ENCODE measurements at places on chromosomes 7 and 10. TPM values are rescaled to one million over a fixed set of nuclear protein-coding genes. Genes with fewer than 3 reads are reported as not detected.

The ZCCHC24 gene
- 17.9 TPM for total RNA-seq

The ZWINT gene
- total RNA-seq = 104 TPM

The PDZD7 gene
- 0.26 TPM for total RNA-seq

The CTAGE8 gene
- total RNA-seq = 2.8 TPM

The ADAM22 gene
- 6.9 TPM for total RNA-seq

The RAMP3 gene
- total RNA-seq = not detected

The CFAP58 gene
- total RNA-seq = 0.17 TPM

The TAC1 gene
- total RNA-seq = 1.1 TPM

The TMEM270 gene
- total RNA-seq = not detected

The SPDYE1 gene
- total RNA-seq = not detected

The AZGP1 gene
- total RNA-seq = not detected

The PIP gene
- total RNA-seq = not detected

The AGFG2 gene
- 15.3 TPM for total RNA-seq

The CLRN3 gene
- total RNA-seq = not detected

The GRID1 gene
- total RNA-seq = not detected

DNA sequence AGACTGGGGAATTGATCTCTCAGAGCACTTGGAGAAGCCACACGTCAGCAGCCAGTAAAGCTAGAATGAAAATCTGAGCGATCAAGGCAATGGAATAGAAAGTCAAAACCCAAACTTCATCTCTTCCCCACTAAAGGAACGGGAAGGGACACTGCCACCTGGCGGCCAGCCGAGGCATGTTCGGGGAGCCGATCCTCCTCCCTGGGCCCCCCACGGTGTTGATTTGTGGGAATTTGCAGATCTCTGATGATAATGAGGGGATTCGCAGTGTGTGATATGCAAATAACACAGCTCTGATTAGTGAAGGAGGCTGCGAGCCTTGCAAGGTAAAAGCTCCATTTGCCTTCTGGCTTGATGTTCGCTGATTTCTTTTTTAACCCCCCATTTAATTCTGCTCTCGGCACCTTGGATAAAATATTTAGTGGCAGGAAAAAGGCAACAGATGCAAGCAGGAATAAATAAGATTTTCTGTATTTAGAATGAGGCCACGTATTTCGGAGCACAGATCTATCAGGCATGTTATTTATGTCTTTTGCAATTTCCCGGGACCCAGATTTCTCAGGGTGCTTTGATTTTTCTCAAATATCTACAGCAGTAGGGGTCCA, 258.6 kb downstream of the PAXIP1 start:
- no peaks in the 10 kb centered on the region for H3K4me1 ChIP-seq
- peak; percentile 64 for DNase-seq
- peaks cover 53% of the 10 kb centered on the region for H3K27me3 ChIP-seq
- no peak overlapping the region for H3K27ac ChIP-seq
- no peaks in the 10 kb centered on the region for H3K36me3 ChIP-seq

DNA sequence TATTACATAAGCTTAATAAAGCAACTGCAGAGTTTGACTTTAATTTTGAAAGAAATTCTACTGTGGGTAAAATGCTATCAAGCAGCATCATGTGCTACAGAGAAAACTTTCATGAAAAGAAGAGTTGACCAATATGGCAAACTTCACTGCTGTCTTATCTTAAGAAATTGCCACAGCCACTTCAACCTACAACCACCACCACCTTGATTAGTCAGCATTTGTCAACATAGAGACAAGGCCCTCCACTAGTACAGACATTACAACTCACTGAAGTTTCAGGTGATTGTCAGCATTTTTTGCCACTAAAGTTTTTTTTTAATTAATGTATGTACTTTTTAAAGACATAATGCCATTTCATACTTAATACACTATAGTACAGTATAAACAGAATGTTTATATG, 350.3 kb downstream of the HPSE2 start:
- peaks cover 8% of the 10 kb centered on the region for H3K4me1 ChIP-seq
- no peaks in the 10 kb centered on the region for H3K27me3 ChIP-seq
- no peak overlapping the region for H3K4me3 ChIP-seq
- no peaks in the 10 kb centered on the region for H3K36me3 ChIP-seq
- H3K27ac ChIP-seq = no peak overlapping the region

GRCh38 chr10:28072573-28072972, 73.7 kb upstream of the ODAD2 start:
- H3K27ac ChIP-seq = no peak overlapping the region
- no peaks in the 10 kb centered on the region for H3K36me3 ChIP-seq
- DNase-seq = no peak
- H3K4me3 ChIP-seq = no peak overlapping the region

GRCh38 chr7:106704000-106704840, 43.3 kb upstream of the CCDC71L start:
- H3K27ac ChIP-seq = no peak overlapping the region
- no peak overlapping the region for H3K4me3 ChIP-seq
- no peaks in the 10 kb centered on the region for H3K4me1 ChIP-seq
- no peaks in the 10 kb centered on the region for H3K36me3 ChIP-seq
- no peaks in the 10 kb centered on the region for H3K27me3 ChIP-seq
- DNase-seq = no peak

DNA sequence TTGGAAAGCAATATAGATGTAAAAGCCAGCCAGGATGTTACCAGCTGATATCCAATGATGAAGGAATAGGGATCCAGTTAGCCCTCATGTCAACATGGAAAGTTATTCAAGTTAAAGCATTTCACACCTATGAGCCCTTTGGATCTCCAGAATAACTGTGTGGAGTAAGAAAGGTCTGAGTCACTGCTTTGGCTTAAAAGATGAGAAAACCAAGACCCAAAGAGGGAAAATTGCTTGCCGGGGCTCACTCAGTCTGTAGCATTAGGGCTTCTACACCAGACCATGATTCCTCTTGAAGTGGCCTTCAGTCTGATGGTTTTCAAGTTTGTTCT, 12.6 kb downstream of the LSM5 start:
- no peak for DNase-seq
- no peaks in the 10 kb centered on the region for H3K4me1 ChIP-seq
- no peak overlapping the region for H3K4me3 ChIP-seq
- H3K27me3 ChIP-seq = peaks cover 12% of the 10 kb centered on the region
- no peaks in the 10 kb centered on the region for H3K36me3 ChIP-seq

DNA sequence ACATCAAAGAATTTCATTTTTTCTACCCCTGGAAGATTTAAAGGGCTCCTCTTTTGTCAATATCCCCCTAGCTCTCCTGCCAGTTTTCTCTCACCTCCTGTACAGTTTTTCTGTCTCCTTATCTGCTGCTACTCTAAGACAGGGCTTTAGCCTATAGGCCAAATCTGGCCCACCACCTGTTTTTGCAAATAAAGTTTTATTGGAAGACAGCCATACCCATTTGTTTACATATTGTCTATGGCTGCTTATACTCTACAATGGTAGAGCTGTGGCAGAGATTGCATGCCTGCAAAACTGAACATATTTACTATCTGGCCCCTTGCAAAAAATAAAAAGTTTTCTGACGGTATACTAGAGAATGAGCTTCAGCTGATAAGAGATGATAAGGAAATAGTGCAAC, 37.4 kb upstream of the GARS1 start:
- no peaks in the 10 kb centered on the region for H3K27me3 ChIP-seq
- H3K36me3 ChIP-seq = no peaks in the 10 kb centered on the region
- no peak for DNase-seq
- H3K4me3 ChIP-seq = no peak overlapping the region
- H3K4me1 ChIP-seq = no peaks in the 10 kb centered on the region
- H3K27ac ChIP-seq = no peak overlapping the region

DNA sequence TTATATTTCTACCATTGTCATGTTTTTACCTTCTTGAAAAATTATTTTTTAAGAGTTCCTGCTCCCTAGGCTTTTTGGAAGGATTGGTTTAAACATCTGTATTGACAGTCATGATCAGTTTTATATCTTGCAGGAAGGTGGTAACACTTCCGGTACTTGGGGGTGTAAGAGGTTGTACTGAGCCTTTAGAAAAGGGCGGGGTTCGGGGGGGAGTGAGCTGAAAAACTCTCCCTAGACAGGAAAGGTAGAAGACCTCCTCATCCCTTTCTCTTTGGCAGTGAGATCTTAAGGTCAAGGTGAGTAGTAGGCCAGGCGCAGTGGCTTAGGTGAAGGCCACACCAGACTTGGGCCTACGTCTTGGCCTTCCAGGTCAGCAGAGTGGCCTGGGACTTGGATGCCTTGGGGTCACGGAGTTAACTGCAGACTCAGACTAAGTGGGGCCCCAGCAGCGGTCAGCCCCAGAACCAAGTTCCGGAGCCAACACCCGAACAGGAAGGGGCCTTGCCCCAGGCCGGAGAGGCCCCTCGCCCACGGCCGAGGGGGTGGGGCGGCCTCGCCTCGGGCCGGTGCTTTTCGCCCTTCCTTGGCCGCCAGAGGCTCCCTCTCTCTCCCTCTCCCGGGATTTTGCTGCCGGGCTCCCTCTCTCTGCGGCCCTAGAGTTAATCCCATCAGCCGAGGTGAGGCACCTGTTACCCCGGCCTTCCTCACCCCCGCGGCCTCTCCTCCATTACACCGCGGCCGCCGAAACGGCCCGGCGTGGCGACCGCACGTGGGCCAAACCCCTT, at the start of gene PPP1R9A:
Gene PPP1R9A (plus strand): TSS at position 569 of the 785 bp plus-strand sequence. CDS start 2,520 bp downstream, outside the sequence.
- H3K36me3 ChIP-seq = no peaks in the 10 kb centered on the region
- peak; percentile 63 for DNase-seq
- peak within 1 kb of the TSS; percentile 66 for H3K4me3 ChIP-seq
- H3K27me3 ChIP-seq = no peaks in the 10 kb centered on the region
- peaks cover 9% of the 10 kb centered on the region for H3K4me1 ChIP-seq
- peak within 1 kb of the TSS; percentile 75 for H3K27ac ChIP-seq

- H3K4me3 ChIP-seq = peak overlapping the region; percentile 9
- peaks cover 43% of the 10 kb centered on the region for H3K4me1 ChIP-seq
- DNase-seq = peak; percentile 92
- H3K27ac ChIP-seq = peak overlapping the region; percentile 72
- peaks cover 24% of the 10 kb centered on the region for H3K36me3 ChIP-seq
Measured at GRCh38 chr7:148772297-148773089, 73.8 kb downstream of the CUL1 start.

- no peak overlapping the region for H3K27ac ChIP-seq
Measured at GRCh38 chr10:8055420-8056349, 1.2 kb downstream of the GATA3 start.

- no peaks in the 10 kb centered on the region for H3K36me3 ChIP-seq
- DNase-seq = no peak
- no peak overlapping the region for H3K4me3 ChIP-seq
- peaks cover 17% of the 10 kb centered on the region for H3K4me1 ChIP-seq
Measured at GRCh38 chr10:124650263-124650662, 93.9 kb downstream of the FAM53B start.

- no peak for DNase-seq
- H3K27me3 ChIP-seq = no peaks in the 10 kb centered on the region
- no peaks in the 10 kb centered on the region for H3K36me3 ChIP-seq
- no peak overlapping the region for H3K4me3 ChIP-seq
Measured at GRCh38 chr7:7060828-7061599, 121.3 kb upstream of the C1GALT1 start.

GRCh38 chr10:117720931-117721835, 178.6 kb downstream of the EMX2 start:
- no peak for DNase-seq
- no peaks in the 10 kb centered on the region for H3K4me1 ChIP-seq
- peaks cover 54% of the 10 kb centered on the region for H3K27me3 ChIP-seq
- H3K4me3 ChIP-seq = no peak overlapping the region
- H3K27ac ChIP-seq = no peak overlapping the region

DNA sequence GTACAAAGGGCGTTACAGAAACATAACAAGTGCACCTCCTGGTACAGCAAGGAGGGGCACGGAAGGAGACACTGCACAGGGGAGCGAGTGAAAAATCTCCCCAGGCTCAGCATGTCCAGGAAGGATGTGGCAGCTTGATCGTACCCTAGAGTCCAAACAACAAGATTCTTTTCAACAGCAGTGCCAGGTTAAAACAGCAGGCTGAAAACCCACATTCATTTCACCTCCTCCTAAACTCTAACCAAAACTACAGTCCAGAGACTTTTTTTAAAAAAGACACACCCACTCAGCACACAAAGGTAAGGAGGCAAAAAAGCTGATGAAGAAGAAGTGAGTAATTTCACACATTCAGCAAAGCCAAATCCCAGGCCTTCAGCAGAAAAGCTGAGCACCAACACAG, 138.8 kb downstream of the SFMBT2 start:
- H3K4me3 ChIP-seq = no peak overlapping the region
- H3K27me3 ChIP-seq = no peaks in the 10 kb centered on the region
- H3K4me1 ChIP-seq = no peaks in the 10 kb centered on the region
- H3K36me3 ChIP-seq = no peaks in the 10 kb centered on the region
- no peak for DNase-seq
- H3K27ac ChIP-seq = no peak overlapping the region

DNA sequence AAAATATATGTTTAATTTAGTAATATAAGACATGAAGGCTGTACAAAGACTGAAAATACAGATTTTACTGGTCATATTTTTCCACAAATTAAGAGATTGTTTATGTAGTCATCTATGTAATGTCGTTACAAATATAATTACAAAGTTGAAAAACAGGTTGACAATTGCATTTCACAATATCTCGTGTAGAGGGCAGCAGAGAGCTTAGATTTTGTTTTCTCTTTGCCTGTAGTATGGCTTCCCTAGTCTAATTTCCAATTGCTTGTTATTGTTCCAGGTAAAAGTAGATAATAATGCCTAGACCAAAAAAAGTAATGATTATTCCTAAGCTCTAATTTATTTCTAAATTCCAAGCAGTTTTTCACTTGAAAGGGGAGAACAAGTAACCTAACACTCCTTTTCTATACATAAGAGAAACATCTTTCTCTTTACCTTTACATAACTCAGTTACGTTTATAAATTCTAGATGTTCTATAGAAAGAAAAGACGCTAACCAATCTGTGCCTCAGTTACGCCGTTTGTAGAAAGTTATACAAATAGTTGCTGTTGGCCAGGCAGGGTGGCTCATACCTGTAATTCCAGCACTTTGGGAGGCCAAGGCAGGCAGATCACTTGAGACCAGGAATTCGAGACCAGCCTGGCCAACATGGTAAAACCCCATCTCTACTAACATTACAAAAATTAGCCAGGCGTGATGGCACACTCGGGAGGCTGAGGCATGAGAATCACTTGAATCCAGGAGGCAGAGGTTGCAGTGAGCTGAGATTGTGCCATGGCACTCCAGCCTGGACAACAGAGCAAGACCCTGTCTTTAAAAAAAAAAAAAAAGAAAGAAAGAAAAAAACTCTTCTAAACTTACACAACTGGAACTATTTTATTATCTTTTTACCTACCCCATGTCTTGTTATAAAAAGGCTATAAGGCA, 30.0 kb downstream of the NET1 start:
- H3K4me1 ChIP-seq = peaks cover 5% of the 10 kb centered on the region
- peaks cover 6% of the 10 kb centered on the region for H3K36me3 ChIP-seq
- H3K27me3 ChIP-seq = no peaks in the 10 kb centered on the region

Measured in A673 (cell line).